ENCODE measurements at places on chromosomes 12 and 14. TPM values are rescaled to one million over a fixed set of nuclear protein-coding genes. Genes with fewer than 3 reads are reported as not detected.

DNA sequence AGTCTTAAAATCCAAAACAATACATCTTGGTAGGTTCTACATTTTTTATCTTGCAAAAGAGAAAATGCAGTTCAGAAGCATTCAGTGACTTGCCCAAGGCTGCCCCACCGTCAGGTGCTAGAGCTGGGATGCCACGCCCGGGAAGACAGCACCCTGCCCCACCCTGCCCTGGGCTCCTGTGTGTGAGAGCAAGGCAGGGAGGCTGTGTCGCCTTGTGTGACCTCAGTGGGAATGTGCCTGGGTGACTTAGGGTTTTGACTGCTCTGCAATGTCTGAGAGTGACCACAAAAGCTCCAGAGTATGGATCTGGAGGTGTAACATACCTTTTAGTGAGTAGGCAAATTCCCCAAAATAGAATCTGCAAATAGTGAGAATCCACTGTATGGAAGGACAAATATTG is 60.0 kb downstream of the AACS start:
- H3K27ac ChIP-seq = no peak overlapping the region
- H3K4me1 ChIP-seq = no peaks in the 10 kb centered on the region
- no peak for DNase-seq

DNA sequence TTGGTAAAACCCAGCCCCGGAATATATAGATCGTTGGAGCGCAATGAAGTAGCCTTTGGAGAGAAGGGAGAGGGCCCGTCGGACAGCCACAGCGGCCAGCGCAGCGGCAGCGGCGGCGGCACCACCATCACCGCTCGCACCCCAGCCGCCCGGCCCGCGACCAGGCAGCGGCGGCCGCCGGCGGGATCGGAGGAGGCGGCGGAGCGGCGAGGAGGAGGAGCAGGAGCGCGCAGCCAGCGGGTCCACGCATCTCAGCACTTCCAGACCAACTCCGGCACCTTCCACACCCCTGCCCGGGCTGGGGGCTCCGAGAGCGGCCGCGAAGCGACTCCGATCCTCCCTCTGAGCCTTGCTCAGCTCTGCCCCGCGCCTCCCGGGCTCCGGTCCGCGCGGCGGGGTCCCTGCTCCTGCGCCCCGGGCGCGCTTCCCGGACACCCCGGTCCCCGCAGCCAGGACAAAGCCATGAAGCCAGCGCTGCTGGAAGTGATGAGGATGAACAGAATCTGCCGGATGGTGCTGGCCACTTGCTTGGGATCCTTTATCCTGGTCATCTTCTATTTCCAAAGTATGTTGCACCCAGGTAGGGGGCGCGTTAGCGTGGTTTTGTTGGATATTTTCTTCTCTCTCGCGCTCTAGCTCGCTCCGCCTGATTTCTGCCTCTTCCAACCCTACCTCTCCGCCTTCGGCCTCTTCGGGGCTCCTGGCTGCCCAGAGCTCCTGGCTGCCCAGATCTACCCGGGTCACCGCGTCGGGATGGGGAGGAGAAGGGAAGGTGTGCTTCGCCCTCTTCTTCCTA is 400 bp downstream of the CHST11 start:
- peaks cover 25% of the 10 kb centered on the region for H3K27me3 ChIP-seq
- peak; percentile 52 for DNase-seq
- peaks cover 24% of the 10 kb centered on the region for H3K4me1 ChIP-seq
- H3K27ac ChIP-seq = no peak overlapping the region

- peak overlapping the region; percentile 17 for H3K27ac ChIP-seq
- H3K4me1 ChIP-seq = peaks cover 38% of the 10 kb centered on the region
- no peak overlapping the region for H3K4me3 ChIP-seq
- no peaks in the 10 kb centered on the region for H3K36me3 ChIP-seq
Measured at GRCh38 chr12:116392061-116392460, 114.6 kb upstream of the MED13L start.

GRCh38 chr14:83473416-83474235 is 1940.0 kb upstream of the SEL1L start:
- no peaks in the 10 kb centered on the region for H3K27me3 ChIP-seq
- peak overlapping the region; percentile 35 for H3K27ac ChIP-seq
- H3K4me3 ChIP-seq = no peak overlapping the region

GRCh38 chr14:23558346-23559009 is 2.4 kb downstream of the THTPA start:
- no peaks in the 10 kb centered on the region for H3K27me3 ChIP-seq
- H3K4me1 ChIP-seq = peaks cover 9% of the 10 kb centered on the region
- H3K36me3 ChIP-seq = no peaks in the 10 kb centered on the region
- no peak for DNase-seq

DNA sequence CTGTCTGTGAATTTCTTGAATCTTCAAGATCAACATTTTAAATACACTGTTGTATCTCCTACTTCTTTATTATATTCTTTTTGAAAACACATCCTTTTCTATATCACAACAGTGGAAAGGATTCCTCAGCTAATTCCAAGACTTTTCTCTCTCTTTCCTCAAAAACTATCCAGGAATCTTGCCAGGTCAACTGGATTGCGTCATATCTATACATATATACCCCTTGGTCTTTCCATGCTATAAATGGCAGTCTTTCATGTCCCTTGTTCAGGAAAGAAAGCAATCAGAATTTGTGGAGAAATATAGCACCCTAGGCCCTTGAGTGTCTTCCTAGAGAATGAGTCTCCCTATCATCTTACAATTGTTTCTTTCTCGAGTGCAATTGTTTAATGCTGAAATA is 149.0 kb downstream of the KCNA5 start:
- H3K4me1 ChIP-seq = no peaks in the 10 kb centered on the region
- no peak for DNase-seq
- no peaks in the 10 kb centered on the region for H3K27me3 ChIP-seq
- H3K27ac ChIP-seq = no peak overlapping the region
- no peak overlapping the region for H3K4me3 ChIP-seq

- H3K4me1 ChIP-seq = peaks cover 10% of the 10 kb centered on the region
- no peaks in the 10 kb centered on the region for H3K27me3 ChIP-seq
- H3K36me3 ChIP-seq = no peaks in the 10 kb centered on the region
- DNase-seq = no peak
Measured at GRCh38 chr14:55706365-55706684, 126.3 kb downstream of the KTN1 start.

- no peaks in the 10 kb centered on the region for H3K27me3 ChIP-seq
- no peak overlapping the region for H3K27ac ChIP-seq
- no peak overlapping the region for H3K4me3 ChIP-seq
- no peaks in the 10 kb centered on the region for H3K4me1 ChIP-seq
- H3K36me3 ChIP-seq = no peaks in the 10 kb centered on the region
Measured at GRCh38 chr12:20018406-20018805, 349.9 kb upstream of the PDE3A start.

- DNase-seq = no peak
- no peaks in the 10 kb centered on the region for H3K36me3 ChIP-seq
- H3K4me3 ChIP-seq = no peak overlapping the region
- no peak overlapping the region for H3K27ac ChIP-seq
Measured at GRCh38 chr12:87120440-87120839, 864.2 kb upstream of the MGAT4C start.

- H3K27me3 ChIP-seq = no peaks in the 10 kb centered on the region
- no peak overlapping the region for H3K4me3 ChIP-seq
- DNase-seq = no peak
- H3K27ac ChIP-seq = no peak overlapping the region
Measured at GRCh38 chr12:19847294-19848059, 408.2 kb downstream of the AEBP2 start.

- H3K4me1 ChIP-seq = no peaks in the 10 kb centered on the region
- H3K27ac ChIP-seq = no peak overlapping the region
- no peak for DNase-seq
- no peak overlapping the region for H3K4me3 ChIP-seq
Measured at GRCh38 chr14:101373690-101374295, 187.5 kb upstream of the DIO3 start.

GRCh38 chr14:55582746-55583145 is 2.7 kb downstream of the KTN1 start:
- H3K4me1 ChIP-seq = peaks cover 69% of the 10 kb centered on the region
- peaks cover 18% of the 10 kb centered on the region for H3K36me3 ChIP-seq
- DNase-seq = no peak
- H3K27ac ChIP-seq = no peak overlapping the region
- no peak overlapping the region for H3K4me3 ChIP-seq

- no peak for DNase-seq
- no peaks in the 10 kb centered on the region for H3K4me1 ChIP-seq
- no peaks in the 10 kb centered on the region for H3K36me3 ChIP-seq
- no peak overlapping the region for H3K27ac ChIP-seq
- no peaks in the 10 kb centered on the region for H3K27me3 ChIP-seq
Measured at GRCh38 chr14:31788340-31788739, 227.1 kb downstream of the NUBPL start.

DNA sequence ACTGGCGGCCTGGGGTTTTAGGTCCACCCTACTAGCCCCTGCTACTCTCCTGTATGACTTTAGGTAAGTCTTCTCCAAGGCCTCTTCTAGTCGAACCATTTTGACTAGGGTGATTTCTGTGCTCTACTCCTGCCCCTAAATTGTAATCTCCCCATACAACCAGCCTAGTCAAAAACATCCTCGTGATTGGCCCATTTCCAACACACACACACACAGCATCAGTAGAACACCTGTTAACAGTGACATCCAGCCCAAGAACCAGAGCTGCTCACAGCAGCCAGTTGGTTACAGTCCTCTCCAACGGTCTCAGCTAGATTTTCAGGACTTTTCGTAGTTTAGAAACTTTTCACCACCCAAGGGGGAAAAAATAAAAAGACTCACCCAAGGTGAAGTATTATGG is 30.9 kb downstream of the NT5DC3 start:
- H3K27ac ChIP-seq = no peak overlapping the region
- no peak overlapping the region for H3K4me3 ChIP-seq
- DNase-seq = no peak
- H3K36me3 ChIP-seq = peaks cover 44% of the 10 kb centered on the region
- peaks cover 12% of the 10 kb centered on the region for H3K4me1 ChIP-seq

DNA sequence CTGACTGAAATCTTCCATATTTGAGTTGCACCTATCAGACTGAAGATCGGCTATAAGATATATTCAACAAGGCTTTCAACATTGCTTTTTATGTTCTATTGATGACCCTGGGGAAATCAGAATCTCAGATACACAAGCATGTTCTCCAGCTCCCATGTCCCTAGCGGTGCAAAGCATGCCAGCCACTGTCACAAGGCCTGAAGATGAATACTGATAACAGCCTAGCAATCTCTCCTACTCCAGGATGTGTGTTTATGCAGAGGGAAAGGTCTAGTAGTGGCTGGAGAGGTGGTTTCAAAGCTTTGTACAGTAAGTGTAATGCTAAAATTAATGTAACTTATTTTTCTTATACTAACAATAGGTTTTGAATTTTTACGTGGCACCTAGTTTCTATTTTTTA is 64.6 kb downstream of the SOX5 start:
- H3K4me3 ChIP-seq = no peak overlapping the region
- H3K27me3 ChIP-seq = no peaks in the 10 kb centered on the region
- no peak overlapping the region for H3K27ac ChIP-seq
- DNase-seq = no peak
- H3K4me1 ChIP-seq = no peaks in the 10 kb centered on the region
- no peaks in the 10 kb centered on the region for H3K36me3 ChIP-seq

GRCh38 chr12:28506271-28506670 is 316.0 kb downstream of the CCDC91 start:
- H3K4me3 ChIP-seq = no peak overlapping the region
- peaks cover 12% of the 10 kb centered on the region for H3K4me1 ChIP-seq
- no peaks in the 10 kb centered on the region for H3K36me3 ChIP-seq
- H3K27ac ChIP-seq = no peak overlapping the region
- DNase-seq = no peak
- H3K27me3 ChIP-seq = no peaks in the 10 kb centered on the region

GRCh38 chr14:89387922-89388685 is 28.9 kb downstream of the FOXN3 start:
- H3K27ac ChIP-seq = no peak overlapping the region
- no peak for DNase-seq
- H3K36me3 ChIP-seq = no peaks in the 10 kb centered on the region
- H3K4me1 ChIP-seq = no peaks in the 10 kb centered on the region

- no peak for DNase-seq
- no peaks in the 10 kb centered on the region for H3K27me3 ChIP-seq
- no peaks in the 10 kb centered on the region for H3K4me1 ChIP-seq
Measured at GRCh38 chr12:92338671-92339070, 193.0 kb upstream of the BTG1 start.

DNA sequence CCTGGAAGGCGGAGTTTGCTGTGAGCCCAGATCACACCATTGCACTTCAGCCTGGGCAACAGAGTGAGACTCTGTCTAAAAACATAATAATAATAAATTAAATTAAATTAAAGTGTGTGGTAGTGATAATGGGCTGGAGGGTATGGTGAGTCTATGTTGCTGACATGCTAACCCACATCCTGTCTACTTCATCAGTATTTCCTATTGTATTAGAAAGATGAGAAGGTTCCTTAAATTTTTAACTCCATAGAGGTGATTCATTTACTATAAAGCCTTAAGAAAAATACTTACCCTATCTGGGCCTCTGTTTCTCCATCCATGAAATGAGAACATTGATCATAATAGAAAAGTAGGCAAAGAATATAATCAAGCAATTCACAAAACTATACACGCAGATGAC is 280.5 kb downstream of the FBXL14 start:
- no peaks in the 10 kb centered on the region for H3K27me3 ChIP-seq
- DNase-seq = no peak
- H3K27ac ChIP-seq = no peak overlapping the region
- no peaks in the 10 kb centered on the region for H3K36me3 ChIP-seq
- no peaks in the 10 kb centered on the region for H3K4me1 ChIP-seq

Gene GYS2
- total RNA-seq = not detected

Gene DHH
- not detected for total RNA-seq

Gene SERPINA1
- total RNA-seq = 6.9 TPM

Gene DNAI7
- total RNA-seq = 0.88 TPM
